ENCODE measurements at places on chromosomes 1 and 21.

GRCh38 chr21:38915546-38915945, 109.8 kb downstream of the ETS2 start:
- no peak for DNase-seq

- no peak for DNase-seq
Measured at GRCh38 chr1:181514298-181515290, 31.3 kb downstream of the CACNA1E start.

GRCh38 chr21:44272284-44272858, 10.7 kb upstream of the DNMT3L start:
- DNase-seq, result no peak

GRCh38 chr1:198876371-198876871, 237.6 kb downstream of the PTPRC start:
- DNase-seq, result no peak

GRCh38 chr1:41741244-41741643, 177.5 kb downstream of the HIVEP3 start:
- DNase-seq, result no peak

- no peak for DNase-seq
Measured at GRCh38 chr1:87426463-87427249, 98.0 kb downstream of the LMO4 start.

DNA sequence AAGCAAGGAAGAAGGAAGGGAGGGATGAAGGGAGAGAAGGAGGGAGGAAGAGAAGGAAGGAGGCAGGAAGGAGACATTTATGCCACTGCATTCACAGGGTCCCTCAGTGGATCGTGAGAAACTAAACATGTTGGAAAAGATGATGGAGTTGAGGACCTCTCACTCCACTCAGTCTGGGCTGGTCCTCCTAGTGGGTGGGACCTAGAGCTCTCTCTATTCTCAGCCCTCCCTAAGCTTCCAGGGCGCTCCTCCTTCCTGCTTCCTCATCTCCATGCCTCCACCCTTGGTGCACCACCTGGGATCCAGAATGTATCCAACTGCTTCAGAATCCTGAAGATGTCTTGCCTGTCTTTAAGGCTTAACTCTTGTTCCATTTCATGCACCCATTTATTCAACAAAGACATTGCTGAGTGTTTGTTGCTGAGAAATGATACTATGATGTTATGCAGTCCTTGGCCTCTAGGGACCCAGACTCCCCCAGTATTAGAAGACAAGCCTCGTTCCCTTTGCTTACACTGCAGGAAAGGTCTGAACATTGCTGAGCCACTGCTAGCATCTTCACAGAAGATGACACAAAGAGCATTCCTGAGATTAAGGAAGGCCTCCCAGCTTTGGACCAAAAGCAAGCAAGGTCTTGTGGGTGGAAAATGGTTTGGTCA, 88.5 kb downstream of the BEND5 start:
- DNase-seq, result no peak

- no peak for DNase-seq
Measured at GRCh38 chr1:27993241-27993640, 33.5 kb downstream of the XKR8 start.

- no peak for DNase-seq
Measured at GRCh38 chr1:154657556-154657955, 49.6 kb upstream of the ADAR start.

- DNase-seq, result peak; percentile 67
Measured at GRCh38 chr1:23838401-23838866, 13.2 kb upstream of the HMGCL start.
